NCI-H460 (cell line): ENCODE measurements at places on chromosomes 5 and 9. TPM values are rescaled to one million over a fixed set of nuclear protein-coding genes. Genes with fewer than 3 reads are reported as not detected.

DNA sequence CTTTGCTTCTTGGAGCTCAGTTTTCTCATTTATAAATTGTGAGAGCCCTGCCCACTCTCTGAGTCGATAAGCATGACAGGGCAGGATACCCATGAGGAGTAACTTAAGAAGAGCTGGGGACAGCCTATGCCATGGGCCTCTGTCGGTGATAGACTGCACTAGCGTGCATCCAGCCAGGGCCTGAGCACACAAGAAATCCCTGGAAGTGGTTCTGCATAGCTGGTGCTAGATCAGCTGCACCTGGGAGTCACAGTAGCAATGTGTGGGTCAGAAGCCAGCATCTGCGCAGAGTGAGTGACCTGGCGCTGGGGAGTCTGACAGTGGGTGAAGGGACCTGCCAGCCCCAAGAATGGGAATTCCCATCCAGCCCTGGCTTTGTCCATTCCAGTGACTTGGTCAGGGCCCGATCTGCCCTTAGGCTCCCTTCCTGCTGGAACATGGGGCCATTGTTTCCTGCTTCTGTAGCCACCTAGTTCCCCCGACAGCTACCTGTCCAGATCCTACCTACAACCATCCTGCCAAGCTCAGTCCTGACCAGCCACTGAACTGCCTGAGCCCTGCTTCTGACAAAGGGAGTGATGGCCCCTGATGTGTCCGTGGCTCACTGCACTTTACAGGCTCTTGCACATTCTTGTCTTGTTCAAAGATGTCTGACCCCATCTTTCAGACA, 35.9 kb upstream of the NANS start:
- DNase-seq = no peak

GRCh38 chr9:81477669-81478068, 211.7 kb downstream of the TLE1 start:
- DNase-seq = no peak

- DNase-seq = peak; percentile 26
Observed at GRCh38 chr5:16574789-16575721, 41.7 kb downstream of the RETREG1 start.

DNA sequence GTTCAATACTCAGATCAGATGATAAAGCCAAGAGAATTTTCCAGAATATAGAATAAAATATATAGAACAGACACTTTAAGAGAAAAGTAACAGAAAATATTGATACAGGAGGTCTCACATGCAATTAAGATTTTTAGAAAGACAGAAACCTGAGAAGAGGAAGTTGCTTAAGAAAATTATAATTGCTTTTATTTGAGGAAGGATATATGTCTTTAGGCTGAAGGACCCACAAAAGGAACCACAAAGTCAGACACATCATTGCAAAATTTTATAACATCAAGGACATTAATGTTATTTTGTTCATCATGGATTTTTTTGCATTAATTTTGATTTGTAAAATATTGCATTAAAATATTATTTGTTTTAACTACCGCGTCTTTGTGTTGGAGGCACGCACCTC, 141.5 kb downstream of the FSTL4 start:
- DNase-seq = no peak

- no peak for DNase-seq
Observed at GRCh38 chr9:70490478-70490877, 76.0 kb upstream of the KLF9 start.

DNA sequence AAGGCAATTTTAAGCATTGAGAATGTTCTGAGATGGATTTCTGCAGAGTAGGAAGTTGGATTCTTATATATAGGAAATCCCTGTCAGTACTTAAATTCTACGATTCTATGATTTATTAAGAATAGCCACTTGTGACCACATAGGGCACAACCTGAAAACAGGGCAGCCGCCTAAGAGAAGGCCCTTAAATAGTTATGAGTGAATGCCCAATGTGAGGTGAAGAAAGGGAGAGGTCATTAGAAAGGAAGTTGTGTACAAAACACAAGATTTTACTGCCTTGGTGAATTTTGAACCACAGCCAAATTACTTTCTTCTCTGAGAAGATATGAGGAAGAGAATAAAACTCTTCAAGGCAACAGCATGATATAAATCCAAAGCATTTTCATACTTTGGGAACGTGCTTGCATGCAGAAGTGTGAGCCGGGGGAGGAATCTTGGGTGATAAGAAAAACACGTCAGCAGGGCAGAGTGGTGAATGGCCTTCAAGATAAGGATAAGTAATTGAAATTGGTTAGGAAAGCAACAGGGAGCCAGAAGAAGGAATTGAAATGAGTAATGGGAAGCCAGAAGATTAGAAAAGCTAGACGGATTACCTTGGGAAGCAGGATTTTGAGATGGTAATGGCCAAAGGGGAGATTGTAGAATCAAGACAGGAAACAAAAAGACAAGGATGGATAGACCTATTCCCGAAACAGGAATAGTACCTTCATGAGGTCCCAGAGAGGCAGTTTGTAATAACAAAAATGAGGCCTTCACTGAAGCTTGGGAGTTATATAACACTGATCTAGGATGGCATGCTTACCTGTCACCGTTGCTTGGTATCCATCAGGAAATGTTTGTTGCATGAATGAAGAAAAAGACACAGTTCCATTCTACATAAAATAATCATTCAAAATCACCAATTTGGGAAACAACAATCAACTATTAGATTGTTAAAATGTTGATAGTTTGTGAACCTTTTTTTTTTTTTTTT, 244.3 kb downstream of the PDE4D start:
- no peak for DNase-seq

GRCh38 chr9:112569186-112569585, 82.6 kb downstream of the KIAA1958 start:
- DNase-seq = no peak

GRCh38 chr9:69542942-69543704, 129.0 kb downstream of the APBA1 start:
- no peak for DNase-seq

DNA sequence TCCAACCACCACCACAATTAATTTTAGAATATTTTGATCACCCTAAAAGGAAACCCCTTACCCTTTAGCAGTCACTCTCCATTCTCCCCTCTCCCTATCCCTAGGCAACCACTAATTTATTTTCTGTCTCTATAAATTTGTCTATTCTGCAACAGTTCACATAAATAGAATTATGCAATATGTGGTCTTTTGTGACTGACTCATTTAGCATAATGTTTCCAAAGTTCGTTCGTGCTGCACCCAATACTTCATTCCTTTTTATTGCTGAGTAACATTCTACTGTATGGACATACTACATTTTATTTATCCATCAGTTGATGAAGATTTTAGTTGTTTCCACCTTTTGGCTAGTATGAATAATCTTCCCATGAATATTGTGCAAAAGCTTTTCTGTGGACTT, 18.2 kb upstream of the CDC20B start:
- DNase-seq = no peak

DNA sequence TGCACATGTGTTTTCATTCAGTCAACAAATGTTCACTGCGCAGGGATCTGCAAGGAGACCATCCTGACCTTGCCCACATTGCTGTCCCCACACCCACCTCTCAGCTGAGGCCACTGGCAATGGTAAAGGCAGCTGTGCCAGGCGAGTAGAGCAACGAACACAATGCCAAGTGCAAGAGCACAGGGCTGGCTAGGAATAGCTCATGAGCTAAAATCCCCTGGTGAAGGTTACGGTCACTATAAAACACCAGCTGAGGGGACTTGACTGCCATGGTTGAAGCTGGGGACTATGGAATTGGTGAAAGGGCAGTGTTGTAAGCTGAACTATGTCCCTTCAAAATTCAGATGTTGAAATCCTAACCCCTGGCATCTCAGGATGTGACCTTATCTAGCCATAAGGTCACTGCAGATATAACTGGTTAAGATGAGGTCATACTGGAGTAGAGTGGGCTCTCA, 96.1 kb downstream of the OTULIN start:
- DNase-seq = no peak

DNA sequence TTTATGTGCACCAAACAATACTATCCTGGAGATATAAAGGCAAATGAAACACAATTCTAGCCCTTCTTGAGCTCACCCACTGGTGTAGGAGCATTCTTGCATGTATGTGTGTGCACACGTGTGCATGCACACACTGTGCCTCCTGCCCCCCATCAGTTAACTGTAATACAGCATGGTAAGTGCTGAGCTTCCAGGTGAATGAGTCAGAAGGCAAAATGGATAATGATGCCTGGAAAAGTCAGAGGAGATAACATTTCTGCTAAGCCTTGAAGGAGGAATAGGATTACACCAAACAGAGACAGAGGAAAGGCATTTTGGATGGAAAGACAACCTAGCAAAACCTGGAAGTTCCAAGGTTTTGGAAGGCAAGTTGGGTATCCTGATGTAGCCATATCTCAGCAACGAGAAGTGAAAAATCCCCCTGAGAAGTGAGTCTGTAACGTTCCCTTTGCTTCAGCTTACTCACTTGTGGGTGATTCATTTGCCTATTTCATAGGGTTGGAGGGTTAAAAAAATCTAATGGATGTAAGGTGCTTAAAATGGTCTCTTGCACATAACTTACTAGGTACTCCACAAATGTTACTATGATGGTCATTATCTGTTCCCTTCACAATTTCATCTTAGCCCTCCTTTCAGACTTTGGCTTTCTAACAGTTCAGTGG, 101.4 kb upstream of the STC2 start:
- no peak for DNase-seq

DNA sequence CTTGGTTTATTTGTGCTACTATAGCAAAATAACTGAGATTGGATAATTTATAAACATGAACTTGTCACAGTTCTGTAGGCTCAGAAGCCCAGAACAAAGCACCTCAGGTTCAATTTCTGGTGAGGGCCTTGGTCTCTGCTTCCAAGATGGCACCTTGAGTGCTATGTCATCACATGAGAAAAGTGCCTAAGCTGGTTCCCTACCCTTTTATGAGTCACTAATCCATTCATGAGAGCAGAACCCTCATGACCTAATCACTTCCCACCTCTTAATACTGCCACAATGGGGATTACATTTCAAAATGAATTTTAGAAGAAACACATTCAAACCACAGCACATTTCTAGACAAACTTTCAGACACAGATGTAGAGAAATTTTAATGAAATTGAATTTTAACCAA, 98.2 kb upstream of the PRSS3 start:
- no peak for DNase-seq

DNA sequence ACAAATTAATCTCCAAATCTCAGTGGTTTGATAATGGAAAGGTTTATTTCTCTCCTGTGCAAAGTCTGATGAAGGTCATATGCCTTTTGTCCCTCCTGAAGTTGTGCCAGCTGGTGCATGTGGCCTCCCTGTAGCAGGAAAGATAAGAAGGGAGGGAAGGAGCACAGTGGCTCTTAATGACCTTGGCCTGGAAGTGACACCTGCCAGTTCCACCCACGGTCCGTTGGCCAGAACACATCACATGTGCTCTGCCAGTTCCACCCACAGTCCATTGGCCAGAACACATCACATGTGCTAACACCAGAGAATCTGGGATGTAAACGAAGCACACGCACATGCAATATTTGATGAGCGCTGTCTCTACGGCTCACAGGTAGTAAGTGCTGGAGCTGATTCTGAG, 130.9 kb downstream of the DOCK2 start:
- DNase-seq = no peak

- no peak for DNase-seq
Observed at GRCh38 chr5:57128325-57128724, 45.5 kb upstream of the GPBP1 start.

- DNase-seq = no peak
Observed at GRCh38 chr9:30995956-30996738, 1388.3 kb upstream of the ACO1 start.

DNA sequence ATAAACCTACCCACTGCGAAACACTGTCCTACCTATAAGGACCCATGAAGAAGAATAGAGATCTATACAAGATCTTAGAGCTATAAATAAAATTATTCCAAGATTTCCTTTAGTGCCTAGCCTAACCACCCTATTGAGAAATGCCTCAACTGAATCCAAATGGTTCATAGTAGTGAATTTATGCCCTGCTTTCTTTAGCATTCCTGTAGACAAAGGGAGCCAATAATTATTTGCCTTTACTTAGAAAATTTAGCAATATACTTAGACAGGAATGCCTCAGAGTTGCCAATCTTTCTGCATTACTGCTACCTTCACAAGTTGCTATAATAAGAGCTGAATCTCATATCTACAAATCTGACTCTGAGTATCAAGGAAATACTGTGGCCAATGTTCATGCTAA, 62.6 kb downstream of the PUM3 start:
- DNase-seq = no peak

DNA sequence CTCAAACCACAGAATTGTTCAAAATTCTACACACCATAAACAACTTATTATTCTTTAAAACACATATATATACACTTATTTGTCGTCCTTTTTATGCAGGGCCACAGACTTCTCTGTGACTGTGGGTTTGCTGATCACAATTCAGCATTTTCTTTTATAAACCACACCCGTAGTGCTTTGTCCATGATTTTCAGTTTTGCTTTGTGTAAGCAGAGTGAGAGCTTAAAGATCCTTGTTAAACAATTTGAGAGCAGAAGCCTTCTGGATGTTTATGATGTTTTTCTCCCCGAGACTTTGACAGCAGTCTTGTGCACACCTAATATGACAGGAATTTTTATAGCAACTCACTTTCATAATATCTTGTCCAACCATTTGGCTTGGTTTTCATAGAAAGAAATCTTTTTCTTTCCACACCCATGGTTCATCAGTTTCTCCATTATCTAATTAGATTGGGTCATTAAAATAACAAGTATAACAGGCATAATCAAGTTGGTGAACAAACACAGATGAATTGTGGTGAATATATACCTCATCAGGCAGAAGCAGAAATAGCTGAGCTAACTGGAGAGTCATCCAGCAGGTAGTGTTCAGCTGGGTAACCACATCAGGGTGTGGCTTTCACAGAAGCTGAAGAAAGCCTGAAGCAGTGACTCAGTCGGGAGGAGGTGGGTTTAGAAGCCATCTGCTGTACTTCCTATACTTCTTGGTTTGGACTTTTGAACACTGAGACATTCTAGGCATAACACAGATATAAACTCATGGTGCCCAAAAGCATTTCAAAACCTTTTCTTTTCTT, 232.8 kb downstream of the DOCK8 start:
- peak; percentile 4 for DNase-seq

- DNase-seq = no peak
Observed at GRCh38 chr5:58753446-58753845, 170.6 kb downstream of the RAB3C start.

The LSM11 gene
- total RNA-seq = 4.9 and 6.2 TPM in 2 replicates

The NMUR2 gene
- total RNA-seq = not detected in 2 replicates

The GLE1 gene
- total RNA-seq = 31.6 and 36.6 TPM in 2 replicates

The LRRC19 gene
- total RNA-seq = not detected in 2 replicates

The C9 gene
- total RNA-seq = not detected in 2 replicates

The GRM6 gene
- total RNA-seq = not detected in 2 replicates

The PTGES gene
- 25.9 and 27.4 TPM in 2 replicates for total RNA-seq

The SH3TC2 gene
- total RNA-seq = 1.5 and 1.8 TPM in 2 replicates

The SPINK1 gene
- total RNA-seq = not detected in 2 replicates

The NUTM2G gene
- not detected in 2 replicates for total RNA-seq

The ENTREP1 gene
- 0.14 and 0.15 TPM in 2 replicates for total RNA-seq

The CDH6 gene
- 0.20 TPM in 1 of 2 replicates, not detected in the other for total RNA-seq

The CRAT gene
- 27.2 and 32.5 TPM in 2 replicates for total RNA-seq
